ENCODE measurements at places on chromosomes 2 and 18.

DNA sequence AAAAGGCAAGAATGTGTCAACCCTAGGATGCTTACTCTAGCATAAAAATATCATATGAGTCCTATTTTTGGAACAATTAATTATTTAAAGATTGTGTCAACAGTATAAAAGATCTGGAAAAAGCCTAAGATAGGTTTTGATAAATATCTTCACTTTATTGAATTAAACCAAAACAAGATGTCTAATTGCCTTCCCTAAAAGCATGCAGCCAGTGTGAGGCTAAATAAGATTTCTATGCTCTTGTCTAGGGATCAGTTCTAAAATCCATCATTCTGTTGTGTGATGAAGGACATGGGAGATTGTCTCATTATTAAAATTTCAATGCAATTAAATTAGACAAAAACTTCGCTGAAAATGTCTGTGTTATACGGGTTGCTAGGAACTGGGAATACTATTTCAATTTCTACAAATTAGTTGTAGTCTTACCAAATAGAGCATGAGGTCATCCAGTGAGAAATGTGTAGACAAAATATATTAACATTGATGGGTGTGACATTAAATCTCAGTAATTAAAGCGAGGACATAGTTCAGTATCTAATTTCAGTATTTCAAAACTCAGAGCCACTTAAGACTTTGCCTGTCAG lies 535.6 kb upstream of the FSIP2 start:
- DNase-seq = no peak

- no peak for DNase-seq
Measured at GRCh38 chr2:224198436-224198835, 159.3 kb upstream of the SERPINE2 start.

DNA sequence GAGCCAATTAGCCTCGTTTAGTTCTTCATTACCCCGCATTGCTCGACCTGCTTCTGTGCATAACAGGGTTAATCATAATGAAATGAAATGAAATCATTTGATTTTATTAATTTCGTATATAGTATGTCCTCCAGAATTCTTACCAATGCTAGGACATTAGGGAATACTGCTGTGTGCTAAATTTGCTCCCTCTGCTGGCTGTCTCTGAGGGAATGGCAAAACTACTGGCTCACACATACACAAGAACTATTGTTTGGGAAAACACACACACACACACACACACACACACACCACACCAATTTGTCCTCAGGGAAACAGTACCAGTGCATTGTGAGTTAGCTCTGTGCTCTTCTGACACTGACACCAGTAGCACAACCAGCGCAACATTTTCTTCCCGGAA lies 273.3 kb upstream of the TCF4 start:
- DNase-seq = no peak

- DNase-seq = no peak
Measured at GRCh38 chr2:164739966-164740365, 101.7 kb downstream of the COBLL1 start.

DNA sequence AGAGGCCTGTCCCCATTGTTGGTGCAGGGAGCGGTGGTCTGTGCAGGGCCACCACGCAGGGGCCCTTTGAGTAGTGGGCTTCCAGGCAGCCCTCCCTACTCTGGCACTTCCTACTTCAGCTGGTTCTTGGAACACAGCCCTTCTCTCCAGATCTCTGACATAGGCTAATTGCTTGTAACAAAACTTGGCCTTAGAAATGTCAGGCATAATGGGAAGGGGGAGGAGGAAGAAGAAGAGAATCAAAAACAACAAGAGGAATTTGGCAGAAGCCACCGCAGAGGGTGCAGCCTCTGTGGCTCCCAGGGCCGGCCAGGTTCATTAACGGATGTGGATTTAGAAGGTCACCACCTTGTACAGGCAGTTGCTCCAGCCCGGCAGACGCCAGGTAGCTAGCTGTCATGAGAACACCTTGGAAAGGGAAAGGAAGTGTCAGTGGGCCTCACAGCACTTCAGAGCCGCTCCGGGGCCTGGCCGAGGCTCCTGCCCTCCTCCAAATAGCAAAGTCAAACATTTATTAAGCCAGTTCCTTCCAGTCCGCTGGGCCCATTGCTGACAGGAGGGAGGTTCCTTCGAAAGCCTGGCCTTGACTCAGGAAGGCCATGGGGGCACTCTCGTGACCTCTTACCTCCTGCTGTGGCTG lies 7.4 kb downstream of the BOD1L2 start:
- no peak for DNase-seq

DNA sequence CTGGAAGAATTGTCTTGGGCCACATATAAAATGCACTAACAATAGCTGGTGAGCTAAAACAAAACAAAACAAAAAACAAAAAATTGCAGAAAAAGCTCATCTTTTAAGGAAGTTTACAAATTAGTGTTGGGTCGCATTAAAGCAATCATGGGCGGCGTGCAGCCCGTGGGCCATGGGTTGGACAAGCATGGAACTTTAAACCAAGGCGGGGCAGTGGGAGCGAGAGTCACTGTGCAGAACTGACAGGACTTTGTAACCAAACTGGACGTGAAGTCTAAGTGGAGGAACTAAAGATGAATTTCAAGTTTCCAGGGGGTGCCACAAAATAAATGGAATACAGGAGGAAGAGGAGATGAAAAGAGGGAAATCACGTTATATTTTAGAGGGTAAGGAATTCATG lies 80.7 kb downstream of the PSMG2 start:
- no peak for DNase-seq

- no peak for DNase-seq
Measured at GRCh38 chr2:60064687-60065389, 488.6 kb downstream of the BCL11A start.
